ENCODE measurements at places on chromosomes 2 and 18.
A peak's percentile ranks its signal among the peaks of the same experiment; 100 is the strongest.

GRCh38 chr2:147223119-147223518 lies 621.7 kb upstream of the ACVR2A start:
- no peak for DNase-seq

DNA sequence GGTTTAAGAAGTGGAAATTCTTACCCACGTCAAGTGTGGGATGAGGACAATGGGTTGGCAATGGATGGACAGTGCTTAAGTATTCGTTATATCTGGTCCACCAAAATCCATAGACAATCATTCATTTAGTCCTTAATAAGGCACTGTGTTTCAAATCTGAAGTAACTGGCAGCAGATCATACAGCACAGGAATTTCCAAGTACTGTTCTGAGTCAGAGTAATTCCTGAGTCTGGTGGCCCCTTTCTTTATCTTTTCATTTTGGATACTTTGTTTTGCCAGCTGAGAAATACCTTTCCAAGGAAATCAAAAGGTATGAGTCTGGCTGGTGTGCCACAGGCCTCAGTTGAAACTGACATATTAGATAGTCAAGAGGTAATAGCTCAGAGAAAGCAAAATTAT lies 31.4 kb upstream of the CCDC102B start:
- no peak for DNase-seq

- no peak for DNase-seq
Observed at GRCh38 chr2:101415884-101416283, 28.6 kb upstream of the CREG2 start.

GRCh38 chr2:159124441-159124911 lies 156.0 kb downstream of the TANC1 start:
- DNase-seq: peak; percentile 76

- DNase-seq: peak; percentile 65
Observed at GRCh38 chr2:42095923-42096408, 48.1 kb downstream of the PKDCC start.

DNA sequence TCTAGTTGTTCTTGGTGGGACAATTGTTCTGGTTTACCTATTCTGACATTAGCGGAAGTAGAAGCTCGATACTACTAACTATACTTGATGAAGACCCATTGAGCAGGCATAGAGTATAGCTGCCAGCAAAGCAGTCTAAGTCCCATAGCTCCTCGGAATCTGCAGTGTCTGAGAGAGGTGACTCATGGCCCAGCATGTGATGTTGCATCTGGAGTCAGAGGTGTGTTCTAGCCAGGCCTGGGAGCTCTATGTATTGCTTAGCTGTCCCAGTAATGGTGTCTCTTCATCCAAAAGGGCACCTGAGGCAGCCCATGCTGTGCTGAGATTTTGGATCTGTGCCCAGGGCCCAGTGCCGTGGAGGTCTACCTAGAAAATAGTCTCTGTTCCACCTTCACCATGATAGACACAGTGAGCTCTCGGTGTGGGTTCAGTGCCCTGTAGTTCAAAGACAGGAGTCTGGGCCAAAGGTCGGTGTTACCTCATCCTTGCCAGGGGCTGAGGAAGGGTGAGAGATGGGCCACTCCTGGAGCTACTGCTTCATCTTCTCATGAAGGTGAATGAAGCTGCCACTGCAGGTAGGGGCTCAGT lies 47.3 kb downstream of the MEX3C start:
- DNase-seq: no peak

DNA sequence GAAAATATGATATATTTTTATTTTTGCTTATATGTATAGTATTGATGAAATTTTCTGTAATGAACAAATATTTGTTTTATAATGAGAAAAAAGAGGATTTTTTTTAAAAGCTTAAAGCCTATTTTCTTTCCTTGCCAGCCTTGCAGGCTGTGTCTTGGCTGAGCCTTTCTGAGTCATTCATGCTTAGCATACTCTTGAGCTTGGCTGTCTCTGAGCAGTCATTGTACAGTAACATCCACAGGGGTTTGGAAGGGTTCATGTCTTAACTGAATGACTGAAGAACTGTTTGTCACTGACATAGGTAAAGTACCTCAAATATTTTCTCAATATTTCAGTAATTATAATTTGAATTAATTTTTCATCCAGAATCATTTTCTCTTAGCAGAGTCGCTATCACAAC lies 49.3 kb downstream of the GPR39 start:
- DNase-seq: no peak

DNA sequence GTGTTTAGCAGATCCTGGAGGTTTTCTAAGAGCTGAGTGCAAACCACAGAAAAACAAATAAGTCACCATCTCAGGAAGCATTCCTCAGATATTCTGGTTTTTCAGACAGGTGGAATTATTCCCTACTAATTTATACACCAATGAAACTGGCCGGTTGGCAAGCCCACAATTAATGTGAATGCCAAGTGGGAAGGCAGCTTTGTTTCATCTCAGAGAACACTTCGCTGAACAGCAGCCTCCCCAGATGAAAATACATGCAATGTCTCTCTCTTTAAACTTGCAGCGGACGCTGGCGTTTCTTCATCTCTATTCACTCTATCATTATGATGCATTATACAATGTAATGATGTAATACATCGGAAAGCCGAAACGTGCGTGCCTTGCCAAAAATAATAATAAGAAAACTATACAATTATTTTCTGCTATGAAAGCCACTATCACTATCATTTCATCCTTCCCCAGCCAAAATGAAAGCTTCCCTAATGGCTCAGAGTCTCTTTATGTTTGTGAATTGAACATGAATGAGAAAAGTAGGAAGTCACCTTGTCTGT lies 649.4 kb downstream of the BCL11A start:
- DNase-seq: no peak

DNA sequence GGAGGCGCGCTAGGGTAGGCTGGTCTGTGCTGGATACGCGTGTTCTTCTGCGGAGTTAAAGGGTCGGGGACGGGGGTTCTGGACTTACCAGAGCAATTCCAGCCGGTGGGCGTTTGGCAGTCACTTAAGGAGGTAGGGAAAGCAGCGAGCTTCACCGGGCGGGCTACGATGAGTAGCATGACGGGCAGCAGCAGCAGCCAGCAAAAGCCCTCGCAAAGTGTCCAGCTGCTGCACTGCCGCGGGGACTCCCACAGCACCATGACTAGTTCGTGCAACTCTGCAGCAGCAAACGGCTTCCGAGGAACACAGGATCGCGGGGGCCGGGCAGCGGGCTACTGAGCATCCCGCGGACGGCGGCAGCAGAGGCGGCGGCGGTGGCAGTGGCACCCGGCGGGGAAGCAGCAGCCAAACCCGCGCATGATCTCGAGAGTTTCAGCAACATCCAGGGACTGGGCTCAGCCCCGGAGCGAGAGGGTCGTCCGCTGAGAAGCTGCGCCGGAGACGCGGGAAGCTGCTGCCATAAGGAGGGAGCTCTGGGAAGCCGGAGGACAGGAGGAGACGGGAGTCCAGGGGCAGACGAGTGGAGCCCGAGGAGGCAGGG lies 368 bp downstream of the TMEFF2 start:
- no peak for DNase-seq

- no peak for DNase-seq
Observed at GRCh38 chr2:78721355-78722033, 304.0 kb upstream of the REG3G start.

- no peak for DNase-seq
Observed at GRCh38 chr2:178863856-178864620, 56.8 kb upstream of the TTN start.

DNA sequence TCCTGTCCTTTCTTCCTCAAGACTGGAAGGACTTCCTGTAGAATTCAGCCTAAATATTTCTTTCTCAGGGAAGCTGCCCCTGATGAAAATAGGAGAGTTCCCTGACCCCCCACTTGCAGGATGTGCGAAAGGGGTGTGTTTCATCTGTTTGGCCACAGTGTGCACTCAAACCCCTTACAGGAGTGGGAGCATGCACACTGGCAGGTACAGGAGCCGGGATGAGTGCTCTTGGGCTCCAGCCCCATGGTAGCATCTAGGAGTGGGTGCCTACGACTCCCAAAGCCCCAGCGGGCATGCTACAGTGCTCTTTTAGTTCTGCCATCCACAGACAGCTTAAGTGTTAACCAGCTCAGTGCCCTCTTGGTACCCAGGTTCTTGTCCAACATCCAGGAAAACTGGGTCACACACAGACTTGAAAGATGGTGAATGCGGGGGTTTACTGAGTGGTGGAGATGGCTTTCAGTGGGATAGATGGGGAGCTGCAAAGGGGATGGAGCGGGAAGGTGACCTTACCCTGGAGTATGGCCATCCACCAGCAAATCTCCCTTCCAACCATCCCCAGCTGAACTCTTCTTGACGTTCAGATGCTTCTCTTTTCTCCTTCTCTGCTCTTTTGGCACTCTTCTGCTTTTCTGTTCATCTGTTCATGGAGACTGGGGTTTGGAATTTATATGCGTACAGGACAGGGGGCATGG lies 295.0 kb upstream of the NCKAP5 start:
- DNase-seq: no peak

GRCh38 chr2:232571026-232571474 lies 20.6 kb downstream of the EIF4E2 start:
- DNase-seq: no peak

- DNase-seq: no peak
Observed at GRCh38 chr2:177692042-177692782, 299.6 kb downstream of the AGPS start.

- no peak for DNase-seq
Observed at GRCh38 chr2:165561516-165561915, 92.0 kb downstream of the CSRNP3 start.

DNA sequence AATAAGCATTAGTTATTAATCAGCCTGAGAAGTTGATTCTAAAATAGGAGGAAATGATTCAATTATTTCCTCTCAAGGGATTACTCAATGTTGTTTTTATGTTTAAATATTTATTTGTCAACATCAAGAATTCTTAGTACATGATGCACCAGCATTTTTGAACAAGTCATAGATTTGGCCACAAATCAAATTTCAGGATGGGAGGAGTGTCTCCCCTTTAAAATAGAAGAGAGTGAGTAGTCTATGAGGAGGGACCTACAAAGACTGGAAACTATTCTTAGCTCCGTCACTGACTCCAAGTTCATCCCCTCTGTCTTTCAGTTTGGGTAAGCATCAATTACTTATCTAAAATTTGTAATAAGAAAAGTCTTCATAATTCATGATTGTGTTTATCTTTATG lies 18.6 kb upstream of the IL18R1 start:
- DNase-seq: no peak

DNA sequence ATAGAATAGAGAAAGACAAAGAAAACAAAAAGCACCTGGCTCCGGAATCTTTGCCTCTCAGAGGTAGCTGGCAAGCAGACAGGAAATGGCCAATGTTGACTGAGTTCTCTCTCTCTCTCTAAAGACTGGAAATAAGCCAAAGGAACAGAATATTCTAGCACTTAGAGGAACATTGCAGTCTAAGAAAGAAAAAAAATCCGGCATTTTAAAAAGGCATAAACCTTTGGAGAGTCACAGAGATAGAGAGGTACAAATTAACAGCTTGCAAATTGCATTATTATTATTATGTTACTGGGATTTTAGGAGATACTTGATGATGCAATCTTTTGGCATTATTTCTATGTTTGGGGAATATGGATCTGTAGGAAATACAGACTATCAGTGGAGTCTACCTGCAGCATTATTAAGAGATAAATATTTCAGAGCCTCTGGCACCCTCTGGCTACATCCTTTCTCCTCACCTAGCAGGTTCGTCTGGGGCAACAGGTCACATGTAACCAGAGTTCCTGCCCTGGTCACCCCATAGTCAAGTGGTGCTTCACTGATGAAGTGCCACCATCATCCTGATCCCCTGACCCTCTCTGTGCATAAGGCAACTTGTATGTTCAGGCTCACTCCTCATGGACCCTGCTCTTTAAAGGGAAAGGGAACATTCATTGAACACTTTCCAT lies 318.9 kb upstream of the ACVR2A start:
- no peak for DNase-seq

DNA sequence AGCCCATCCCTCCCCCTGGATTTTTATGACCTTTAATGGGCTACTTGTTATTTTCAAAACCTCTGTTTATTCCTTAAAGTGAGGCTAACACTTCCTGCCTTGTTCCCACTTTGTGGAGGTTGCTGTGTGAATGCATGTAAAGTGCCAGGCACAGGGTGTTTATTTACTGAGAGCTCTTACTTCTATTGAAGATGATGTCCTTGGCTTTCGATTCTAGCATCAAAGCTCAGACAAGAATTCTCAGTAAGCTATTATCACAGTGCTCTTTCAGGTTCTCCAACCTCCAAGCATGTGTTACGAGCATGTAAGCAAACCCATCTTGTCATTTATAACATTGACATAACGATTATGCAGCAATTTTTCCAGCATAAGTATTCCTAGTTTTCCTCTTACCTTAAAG lies 44.2 kb downstream of the DPYSL5 start:
- no peak for DNase-seq

GRCh38 chr2:204059016-204059415 lies 122.5 kb downstream of the ICOS start:
- no peak for DNase-seq

GRCh38 chr2:66013456-66013855 lies 421.5 kb upstream of the MEIS1 start:
- no peak for DNase-seq

- no peak for DNase-seq
Observed at GRCh38 chr2:173187941-173188788, 112.5 kb downstream of the MAP3K20 start.

- no peak for DNase-seq
Observed at GRCh38 chr2:173407646-173408045, 53.0 kb downstream of the CDCA7 start.

GRCh38 chr2:174760845-174761473 lies 3.3 kb downstream of the CHRNA1 start:
- DNase-seq: no peak

- DNase-seq: no peak
Observed at GRCh38 chr2:30867385-30867784, 60.1 kb upstream of the CAPN13 start.

DNA sequence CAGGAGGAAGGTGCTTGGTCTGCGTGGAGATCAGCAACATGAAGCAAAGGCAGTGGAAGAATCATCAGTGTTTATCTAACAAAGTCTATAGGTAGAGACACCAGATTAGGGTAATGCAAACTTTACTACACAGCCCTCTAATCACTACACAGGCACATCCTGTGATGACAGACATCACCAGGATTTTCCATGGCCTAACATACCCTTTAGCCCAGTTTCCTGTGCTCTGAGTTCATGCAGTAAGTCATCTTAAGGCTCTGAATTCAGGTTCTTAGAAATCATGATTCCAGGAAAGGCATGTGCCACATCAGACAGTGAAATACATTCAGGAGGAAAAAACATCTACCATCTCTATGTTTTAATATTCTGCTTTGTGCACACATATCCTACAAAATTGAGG lies 708.5 kb upstream of the SLC8A1 start:
- no peak for DNase-seq
